Cerebellar nuclear complex (tissue), 1 donor: ENCODE measurements at places on chromosomes 12 and 14.

DNA sequence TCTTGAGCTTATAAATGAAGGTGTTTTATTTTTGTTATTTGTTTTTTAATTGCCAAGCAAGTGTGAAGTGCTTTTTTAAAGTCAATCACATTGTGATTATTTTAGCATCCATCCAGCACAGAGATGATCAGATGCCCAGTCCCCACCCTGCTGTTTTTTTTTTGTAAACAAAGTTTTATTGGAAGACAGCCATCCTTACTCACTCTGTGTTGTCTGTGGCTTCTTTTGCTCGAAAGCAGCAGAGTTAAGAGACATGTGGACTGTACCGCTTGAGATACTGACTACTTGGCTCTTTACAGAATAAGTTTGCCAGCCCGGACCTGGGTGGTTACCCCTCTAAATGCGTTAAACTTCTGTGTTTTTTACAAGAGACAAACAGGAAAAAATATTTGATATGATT lies 30.9 kb upstream of the AMN start:
- DNase-seq = no peak

DNA sequence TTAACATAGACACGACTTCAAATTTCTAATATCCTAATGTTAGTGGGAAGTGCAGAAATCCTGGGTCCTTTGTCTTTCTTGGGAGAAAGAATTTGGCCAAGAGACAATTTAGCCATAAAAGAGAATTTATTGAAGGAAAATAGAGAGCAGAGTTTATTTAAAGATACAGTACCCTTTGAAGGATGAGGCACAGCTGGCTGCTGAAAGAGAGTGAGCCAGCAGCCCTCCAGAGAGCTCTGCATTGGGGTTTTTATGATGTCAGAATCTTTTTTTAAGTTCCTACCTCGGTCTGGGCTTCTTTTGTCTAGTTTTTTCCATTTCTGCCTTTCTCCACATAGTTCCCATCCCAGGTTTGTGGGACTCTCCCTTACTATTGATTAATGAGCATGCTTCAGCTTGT lies 37.5 kb downstream of the CCER1 start:
- DNase-seq = no peak

GRCh38 chr14:93010522-93011140 lies 87.7 kb downstream of the CHGA start:
- no peak for DNase-seq

GRCh38 chr12:48336061-48336460 lies 14.7 kb downstream of the ZNF641 start:
- no peak for DNase-seq

- no peak for DNase-seq
Observed at GRCh38 chr12:93789767-93790166, 112.6 kb downstream of the CRADD start.

DNA sequence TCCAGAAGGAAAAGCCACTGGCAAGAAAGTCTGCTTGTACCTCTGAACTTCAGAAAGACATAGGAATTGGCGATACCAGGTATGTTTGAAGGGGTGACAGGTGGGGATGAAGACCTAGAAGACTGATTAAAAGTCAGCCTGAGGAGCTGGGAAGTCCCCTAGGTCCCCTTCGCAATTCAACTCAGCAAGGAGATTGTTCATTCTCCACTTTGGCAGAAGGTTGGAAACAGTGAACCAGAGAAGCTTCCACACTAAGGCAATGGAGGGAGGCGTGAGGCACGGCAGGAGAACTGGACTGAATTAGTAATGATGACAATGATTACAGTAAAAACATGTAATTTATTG lies 240.3 kb upstream of the TMPO start:
- no peak for DNase-seq

DNA sequence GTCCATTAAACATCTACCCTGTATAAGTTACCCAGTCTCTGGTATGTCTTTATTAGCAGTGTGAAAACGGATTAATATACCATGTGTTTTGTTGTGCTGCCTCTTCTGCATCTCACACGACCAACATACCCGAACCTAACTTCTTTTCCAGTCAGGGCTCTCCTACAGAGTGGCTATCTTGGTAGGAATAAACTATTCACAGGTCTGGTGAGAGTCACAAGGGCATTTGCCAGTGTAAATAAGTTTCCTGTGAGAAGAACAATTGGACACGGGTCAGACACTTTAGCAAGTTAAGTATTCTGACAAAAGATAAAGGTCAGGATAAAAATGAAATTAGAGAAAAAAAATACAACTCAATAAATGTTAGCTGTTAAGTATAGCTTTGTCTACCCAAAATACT lies 60.9 kb downstream of the MYF5 start:
- no peak for DNase-seq

- no peak for DNase-seq
Observed at GRCh38 chr12:107320929-107321631, 227.7 kb upstream of the CRY1 start.

DNA sequence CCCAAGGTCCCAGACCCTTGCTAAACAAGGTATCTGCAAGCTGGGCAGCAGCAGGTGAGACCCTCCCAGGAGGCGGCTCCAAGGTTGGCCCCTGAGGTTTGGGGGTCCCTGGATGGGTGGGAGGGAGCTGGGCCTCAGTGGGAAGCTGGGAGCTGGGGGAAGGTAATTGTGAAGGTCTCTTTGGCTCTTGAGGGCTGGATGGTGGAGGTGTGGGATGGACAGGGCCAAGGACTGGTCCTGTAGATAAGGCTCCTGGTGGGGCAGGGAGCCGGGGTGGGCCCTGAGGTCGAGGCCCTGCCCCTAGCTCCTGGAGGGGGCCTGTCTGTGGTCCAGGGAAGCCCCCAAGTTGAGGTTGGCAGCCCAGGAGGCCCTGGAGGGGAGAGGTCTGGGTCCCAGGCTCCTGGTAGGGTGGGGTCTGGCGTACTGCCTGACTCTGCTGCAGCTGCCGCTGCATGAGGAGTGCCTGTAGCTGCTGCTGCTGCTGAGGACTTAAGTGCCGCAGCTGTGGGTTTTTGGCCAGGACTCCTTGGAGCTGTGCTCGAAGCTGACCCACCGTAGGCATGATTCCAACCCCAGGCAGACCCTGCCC lies 13.1 kb upstream of the PRKAG1 start:
- DNase-seq = no peak

DNA sequence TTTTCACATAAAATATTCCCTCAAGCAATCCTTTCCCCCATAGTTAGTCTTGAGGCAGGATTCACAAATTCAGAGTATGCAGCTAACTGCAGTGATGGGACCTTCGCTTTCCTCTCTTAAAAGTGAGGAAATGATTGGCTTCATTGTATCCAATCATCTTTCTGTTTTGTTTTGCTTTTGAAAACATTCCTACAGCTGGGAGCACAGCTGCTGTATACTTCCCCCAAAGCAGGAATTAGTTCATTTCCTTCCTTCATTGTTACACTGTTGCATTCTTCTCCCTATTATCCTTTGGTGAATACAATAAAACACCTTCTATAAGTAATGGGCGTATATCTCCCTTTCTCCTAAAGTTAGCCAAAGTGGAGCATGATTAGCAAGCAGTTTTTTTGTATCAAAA lies 9.4 kb upstream of the GAS2L3 start:
- no peak for DNase-seq

DNA sequence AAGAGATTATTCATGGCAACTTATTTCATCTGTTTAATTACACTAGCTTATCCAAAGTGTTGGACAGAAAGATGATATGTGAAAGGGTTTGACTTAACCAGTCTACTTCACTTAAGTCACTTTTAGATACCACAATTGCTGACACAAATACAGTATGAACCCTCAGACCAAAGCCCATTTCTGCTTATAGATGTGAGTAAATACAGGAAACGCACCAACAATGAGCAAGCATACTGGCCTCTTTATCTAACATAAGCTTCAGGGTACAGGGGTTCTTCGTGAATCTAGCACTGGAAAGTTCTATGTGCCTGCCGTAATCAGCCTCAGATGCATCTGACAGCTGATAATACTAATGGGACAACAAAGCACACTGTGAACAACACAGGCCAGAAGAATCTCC lies 209.6 kb downstream of the MED13L start:
- no peak for DNase-seq

DNA sequence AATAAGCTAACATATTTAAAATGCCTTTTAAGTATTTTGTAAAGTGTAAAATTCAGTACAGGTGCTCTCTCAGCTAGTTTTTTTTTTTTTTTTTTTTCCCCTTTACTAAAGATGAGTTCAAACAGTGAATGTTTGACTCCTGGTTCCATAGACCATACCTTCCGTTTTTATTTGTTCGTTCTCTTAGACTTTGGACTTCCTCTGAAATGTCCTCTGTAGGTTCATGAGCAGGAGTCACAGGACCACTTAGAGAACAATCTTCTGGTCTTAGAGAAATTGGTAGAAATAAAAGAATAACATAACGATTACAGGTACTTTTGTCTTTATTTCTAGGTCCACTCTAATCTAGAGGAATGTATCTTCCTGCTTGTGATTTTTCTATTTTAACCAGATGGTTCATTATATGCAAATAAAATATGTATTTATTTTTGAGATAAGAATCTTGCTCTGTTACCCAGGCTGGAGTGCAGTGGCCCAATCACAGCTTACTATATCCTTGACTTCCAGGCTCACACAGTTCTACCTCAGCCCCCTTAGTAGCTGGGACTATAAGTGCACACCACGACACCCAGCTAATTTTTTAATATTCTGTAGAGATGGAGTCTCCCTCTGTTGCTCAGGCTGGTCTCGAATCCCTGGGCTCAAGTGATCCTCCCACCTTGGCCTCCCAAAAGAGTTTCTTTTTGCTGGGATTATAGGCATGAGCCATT lies 25.8 kb downstream of the STYX start:
- DNase-seq = no peak

DNA sequence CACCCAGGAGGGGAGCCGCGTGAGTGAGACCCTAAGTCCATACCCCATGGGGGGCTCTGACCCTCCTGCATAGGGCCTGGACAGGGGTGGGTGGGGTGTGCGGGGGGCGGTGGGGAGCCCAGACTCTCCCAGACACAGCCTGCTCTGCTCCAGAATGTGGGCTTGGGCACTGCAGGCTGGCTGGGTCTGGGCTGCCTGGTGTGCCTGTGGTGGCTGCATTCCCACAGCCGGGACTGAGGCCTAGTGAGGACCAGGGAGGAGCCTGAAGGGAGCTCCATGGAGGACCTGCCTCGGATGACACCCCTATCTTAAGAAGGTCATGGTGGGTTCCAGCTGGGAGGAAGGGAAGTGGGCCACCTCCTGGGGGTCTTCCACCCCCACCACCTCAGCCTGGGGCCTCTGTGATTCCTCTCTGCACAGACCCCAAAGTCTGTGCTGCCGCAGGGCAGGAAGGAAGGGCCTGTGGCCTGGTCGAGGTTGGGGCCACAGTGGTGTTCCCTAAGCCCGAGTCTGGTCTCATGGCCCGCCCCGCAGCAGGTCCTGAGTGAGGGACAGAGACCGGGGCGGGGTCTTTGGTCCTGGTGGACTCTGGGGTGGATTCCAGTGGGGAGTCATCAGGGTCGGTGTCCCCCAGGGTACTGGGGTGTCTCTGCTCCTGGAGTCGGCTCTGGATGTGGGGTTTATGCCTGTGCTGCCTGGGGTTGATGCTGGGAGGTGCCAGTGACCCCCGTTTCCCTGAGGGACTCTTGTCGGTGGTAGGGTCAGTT lies 392.3 kb downstream of the TMEM121 start:
- no peak for DNase-seq

- no peak for DNase-seq
Observed at GRCh38 chr12:71158361-71158882, 623 bp upstream of the TSPAN8 start.

DNA sequence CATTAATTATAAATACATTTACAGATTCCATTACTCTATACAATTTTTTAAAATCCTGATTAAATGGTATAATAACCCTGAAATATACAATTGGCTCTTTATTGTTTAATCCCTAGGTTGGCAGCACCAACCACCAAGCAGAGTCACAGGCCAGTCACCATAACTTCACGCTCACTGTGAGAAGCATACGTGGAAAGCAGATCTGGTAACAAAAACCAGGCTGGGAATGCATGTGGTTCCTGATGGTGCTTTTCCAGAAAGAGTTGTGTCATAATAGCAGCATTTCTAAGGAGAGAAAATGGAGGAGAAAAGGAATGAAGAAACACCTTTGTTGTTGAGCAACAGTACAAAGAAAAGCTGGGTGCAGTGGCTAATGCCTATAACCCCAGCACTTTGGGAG lies 66.1 kb downstream of the SIX6 start:
- DNase-seq = no peak

GRCh38 chr12:120453977-120454376 lies 7.7 kb downstream of the GATC start:
- no peak for DNase-seq

DNA sequence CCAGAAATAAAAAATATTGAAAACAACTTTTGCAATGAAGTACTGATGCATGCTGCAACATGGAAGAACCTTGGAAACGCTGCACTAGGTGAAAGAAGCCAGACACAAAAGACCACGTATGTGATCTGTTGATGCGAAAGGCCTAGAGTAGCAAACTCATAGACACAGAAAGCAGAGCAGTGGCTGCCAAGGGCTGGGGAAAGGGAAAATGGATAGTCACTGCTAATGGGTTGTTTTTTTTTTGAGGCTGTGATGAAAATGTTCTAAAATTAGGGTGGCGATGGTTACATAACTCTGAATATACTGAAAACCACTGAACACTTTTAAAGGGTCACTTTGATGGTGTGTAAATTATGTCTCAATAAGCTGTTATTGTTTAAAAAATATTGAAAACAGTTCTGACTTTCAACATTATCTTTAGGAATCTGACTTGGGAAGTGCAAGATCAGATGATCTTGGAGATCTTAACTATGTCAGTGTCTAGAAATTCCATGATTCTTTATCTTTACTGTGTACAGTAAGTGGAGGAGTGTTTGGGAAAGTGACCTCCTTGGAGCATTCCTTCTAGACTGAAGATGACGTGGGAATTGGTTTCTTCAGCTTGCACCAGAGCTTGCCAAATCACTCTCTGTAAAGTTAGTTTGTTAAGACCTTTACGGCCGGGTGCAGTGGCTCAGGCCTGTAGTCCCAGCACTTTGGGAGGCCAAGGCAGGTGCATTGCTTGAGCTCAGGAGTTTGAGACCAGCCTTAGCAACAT lies 12.4 kb downstream of the MLXIP start:
- no peak for DNase-seq

GRCh38 chr12:80593766-80594165 lies 113.7 kb upstream of the MYF6 start:
- no peak for DNase-seq

DNA sequence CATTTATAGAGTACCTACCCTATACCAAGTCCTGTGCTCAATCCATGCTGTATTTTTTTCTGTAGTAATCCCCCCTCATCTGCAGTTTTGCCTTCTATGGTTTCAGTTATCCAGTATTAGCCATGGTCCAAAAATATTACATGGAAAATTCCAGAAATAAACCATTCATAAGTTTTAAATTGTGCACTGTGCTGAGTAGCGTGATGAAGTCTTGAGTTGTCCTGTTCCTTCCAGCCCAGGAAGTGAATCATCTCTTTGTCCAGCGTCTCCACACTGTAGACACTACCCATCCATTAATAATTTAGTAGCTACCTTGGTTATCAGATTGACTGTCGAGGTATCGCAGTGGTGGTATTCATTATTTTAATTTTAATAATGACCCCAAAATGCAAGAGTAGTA lies 54.2 kb downstream of the SUDS3 start:
- DNase-seq = no peak

DNA sequence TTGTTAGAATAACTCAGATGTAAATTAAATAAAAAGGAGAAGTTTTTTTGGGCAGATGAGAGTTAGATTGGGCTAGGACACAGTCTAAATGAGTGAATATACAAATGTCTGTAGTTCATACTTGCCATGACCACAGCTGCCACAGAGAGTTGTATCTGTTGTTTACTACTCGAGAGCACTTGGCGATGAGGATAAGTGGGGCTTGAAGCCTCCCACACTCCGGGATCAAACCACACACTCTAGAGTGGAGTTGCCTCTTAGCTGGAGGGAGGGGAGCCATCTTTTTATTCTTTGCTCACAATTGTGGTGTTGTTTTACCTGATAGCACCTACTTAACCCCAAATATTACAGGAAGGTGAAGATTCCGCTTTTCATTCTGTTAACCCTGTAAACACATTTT lies 27.5 kb downstream of the BEST3 start:
- DNase-seq = no peak
